ENCODE measurements at places on chromosomes 12 and 14.
A peak's percentile ranks its signal among the peaks of the same experiment; 100 is the strongest.

- no peak for DNase-seq
Observed at GRCh38 chr12:68864604-68865003, 56.6 kb downstream of the MDM2 start.

GRCh38 chr14:35400648-35401421 lies 3.7 kb downstream of the NFKBIA start:
- DNase-seq: no peak

DNA sequence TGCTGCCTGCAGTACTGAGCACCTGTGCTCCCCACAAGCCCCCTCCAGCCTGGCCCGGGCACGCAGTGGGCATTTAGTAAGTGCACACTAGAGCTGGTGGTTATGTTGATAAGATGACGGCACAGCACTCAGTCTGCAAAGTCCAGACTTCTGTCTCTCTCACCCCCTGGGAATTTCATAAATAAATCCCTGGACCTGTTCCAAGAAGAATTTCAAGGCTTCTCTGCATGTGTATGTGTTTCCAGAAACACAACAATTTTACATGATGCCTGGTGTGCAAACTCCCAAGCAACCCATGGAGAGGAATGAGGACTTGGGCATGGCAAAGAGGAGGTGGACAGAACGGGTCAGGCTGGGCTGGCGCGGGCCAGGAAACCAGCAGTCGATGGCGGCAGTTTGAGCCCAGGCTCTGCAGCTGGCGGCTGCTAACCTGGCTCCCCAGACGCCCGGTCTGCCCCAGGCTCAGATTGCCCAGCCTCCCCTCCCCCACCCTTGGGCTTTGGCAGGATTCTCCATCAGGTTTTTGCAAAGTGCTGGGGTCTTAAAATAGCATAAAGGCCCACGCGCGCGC lies 10.4 kb upstream of the ACVR1B start:
- no peak for DNase-seq

- no peak for DNase-seq
Observed at GRCh38 chr14:57797160-57797559, 68.7 kb downstream of the SLC35F4 start.

DNA sequence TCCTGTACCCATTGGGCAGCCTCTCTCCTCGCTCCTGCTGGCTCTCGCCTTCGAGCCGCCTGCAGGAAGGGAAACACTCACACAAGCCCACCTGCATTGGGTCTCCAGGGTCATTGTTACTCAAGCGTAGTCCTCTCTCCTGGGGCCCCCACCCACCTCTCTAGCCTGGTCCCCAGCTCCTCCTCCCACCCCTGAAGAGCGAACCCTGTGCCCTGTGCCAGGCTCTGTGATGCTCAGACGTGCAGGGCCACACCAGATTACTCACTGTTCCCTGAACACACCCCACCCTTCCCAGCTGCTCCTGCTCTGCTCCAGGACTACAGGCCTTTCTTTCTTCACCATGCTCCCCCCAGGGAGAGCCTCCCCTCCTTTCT lies 88.1 kb downstream of the NINJ2 start:
- no peak for DNase-seq

DNA sequence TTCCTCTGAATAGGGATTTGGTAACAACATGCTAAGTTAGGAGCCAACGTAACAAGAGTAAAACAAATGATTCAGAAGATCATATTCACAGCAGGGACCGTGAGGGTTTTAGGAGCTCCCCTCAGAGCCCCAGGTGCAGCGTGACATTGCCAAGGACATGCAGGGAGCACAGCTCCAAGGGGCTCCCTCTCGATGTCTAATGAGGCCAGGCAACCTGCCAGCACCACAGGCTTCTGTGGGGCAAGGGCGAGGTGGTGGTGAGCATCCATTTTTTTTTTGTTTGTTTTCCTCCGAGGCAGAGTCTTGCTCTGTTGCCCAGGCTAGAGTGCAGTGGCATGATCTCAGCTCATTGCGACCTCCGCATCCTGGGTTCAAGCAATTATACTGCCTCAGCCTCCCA lies 95.1 kb upstream of the PTPRB start:
- DNase-seq: peak; percentile 4

GRCh38 chr14:31395572-31396205 lies 24.7 kb downstream of the HEATR5A start:
- no peak for DNase-seq

GRCh38 chr14:94654071-94654861 lies 42.1 kb downstream of the SERPINA3 start:
- DNase-seq: no peak

DNA sequence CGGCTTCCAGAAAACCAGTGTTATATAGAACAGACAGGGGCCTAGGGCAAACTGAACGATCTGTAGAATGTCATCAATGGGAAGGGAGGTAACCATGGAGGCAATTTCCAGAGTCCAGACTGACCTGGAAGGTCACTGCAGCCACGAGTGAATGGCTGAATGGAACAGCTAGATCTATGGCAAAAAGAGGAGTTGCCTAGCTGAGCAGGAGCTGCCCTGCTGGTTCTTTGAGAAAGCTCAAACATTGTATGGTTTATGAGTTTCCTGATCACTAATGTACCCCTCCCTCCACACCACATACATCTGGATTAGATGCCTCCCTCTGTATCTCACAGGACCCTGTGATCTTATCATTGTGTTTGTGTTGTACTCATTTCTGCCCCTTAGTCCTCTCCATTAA lies 1.0 kb upstream of the RERG start:
- DNase-seq: no peak

- no peak for DNase-seq
Observed at GRCh38 chr12:93937812-93938211, 210.6 kb upstream of the PLXNC1 start.

DNA sequence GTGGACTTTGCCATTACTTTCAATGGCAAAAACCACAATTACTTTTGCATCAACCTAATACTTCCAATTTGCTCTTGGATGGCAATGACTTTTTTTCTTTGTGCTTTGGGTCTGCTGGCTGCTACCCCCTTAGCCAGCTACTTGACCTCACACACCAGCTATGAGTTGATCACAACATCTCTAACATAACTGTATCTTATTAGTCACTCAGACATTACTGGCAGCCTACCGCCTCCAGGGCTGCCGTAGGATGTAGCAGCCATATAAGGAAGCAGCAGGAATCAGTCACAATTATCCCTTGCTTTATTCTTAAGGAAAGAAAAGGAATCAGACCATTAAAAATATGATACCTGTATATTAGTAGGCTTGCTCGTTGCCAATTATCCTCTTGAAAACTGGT lies 260.5 kb downstream of the ADAMTS20 start:
- no peak for DNase-seq

DNA sequence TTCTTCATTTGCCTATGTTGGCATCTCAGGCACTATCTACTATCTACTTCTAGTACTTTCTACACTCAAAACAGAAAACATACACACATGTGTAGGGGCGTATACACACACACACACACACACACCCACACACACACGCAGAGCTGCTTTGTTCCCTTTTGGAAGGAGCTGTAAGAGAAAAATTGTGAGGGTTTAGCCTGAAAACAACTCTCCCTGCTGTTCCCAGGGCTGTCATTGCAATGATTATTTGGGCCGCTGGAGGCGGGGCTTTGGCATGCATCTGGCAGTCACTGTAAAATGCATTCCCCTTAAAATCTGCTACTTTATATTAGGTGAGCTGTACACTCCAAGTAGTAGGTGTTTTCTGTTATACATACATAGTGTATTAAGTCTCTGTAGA lies 29.1 kb upstream of the SLC38A2 start:
- DNase-seq: no peak

GRCh38 chr12:128977441-128977840 lies 124.2 kb downstream of the GLT1D1 start:
- no peak for DNase-seq

DNA sequence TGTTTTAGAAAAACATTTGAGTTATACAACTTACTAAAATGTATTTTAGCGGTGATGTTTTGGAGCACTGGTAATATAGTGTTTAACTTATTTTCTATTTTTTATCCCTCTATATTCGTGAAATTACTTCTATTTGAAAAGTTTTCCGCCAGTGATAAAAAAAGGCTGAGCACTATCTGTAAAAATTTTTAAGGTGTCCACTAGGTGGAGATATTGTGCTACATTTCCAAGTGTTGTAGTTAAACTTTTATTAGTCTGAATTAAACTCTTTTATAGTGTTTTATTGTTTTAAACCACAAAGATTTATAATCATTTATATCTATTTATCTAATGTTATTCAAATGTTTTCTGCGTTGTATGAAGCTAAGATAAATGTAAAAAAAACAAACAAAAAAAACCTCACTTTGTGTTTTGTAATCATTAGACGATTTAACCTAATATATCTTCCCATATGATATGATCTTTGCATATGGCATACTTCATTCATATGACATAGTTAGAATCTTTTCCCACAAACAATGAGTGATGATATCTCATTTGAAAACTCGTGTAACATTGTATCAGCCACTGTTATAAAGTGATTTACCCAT lies 11.8 kb downstream of the ALG10B start:
- DNase-seq: no peak

DNA sequence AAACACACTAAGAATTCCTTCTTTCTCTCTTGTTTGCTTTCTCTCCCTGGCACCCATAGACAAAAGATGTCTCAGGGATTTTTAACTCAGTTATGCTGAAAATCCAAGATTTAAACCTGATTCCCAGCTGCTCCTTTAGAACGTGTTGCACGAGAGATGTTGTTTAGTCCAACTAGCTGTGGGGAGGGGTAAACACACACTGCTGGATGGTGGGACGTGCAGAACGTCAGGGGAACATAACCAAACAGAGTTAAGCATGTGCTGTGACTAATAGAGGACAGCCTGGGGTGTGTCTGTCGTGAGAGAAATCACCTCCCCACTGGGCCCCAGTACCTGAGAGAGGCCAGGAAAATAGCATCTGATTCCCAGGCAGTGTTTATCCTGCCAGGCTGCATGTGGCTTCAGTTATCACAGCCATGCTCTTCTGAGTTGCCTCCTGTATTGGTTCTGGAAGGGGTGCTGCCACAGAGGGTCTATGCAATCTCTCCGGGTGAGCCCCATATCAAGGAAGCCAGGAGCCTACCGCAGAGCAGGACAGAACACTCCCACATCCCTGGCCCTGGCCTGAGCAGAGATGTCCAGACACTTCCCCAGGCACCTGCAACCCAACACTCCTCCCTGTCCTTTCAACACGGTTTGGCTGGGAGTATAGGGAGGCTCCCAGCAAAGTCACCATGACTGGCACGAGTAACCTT lies 112.7 kb upstream of the EGLN3 start:
- DNase-seq: no peak

DNA sequence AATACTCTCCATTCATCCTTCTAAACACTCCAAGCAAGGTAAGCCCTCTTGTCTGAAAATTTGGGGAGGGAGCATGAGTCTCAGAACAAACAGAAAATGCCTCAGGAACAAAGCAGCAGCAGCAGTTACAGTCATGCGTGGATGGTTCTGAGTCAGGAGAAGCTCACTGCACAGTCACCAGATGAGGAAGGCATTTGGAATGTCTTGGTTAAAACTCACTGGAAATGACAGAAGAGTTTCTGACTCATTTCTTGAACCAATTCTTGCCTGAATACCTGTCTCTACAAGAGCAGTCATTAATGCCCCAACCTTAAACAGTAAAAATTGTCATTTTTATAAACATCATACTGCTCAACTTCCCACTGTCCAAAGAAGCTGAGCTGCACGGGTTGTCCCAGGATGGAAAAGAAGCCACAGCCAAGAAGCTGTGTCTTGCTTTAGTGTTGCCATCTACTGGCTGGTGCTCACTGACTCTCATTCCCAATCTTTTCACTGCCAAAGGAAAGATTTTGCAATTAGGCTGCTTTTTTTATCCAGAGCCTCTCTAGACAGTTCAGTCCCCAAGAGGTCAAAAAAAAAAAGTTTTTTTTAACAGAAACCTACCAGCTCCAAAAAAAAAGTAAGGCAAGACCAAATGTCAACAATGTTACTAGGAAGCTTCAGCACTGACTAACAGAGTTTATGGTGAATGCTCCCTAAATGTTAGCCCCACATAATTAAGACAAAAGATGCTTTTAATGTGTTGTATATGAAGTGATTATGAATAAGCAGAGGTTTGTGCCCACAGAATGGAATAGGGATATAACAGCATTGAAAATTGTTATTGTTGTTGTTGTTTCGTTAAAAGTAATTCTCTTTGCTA lies 40.4 kb downstream of the KICS2 start:
- DNase-seq: no peak

GRCh38 chr14:42004321-42004720 lies 397.6 kb downstream of the LRFN5 start:
- DNase-seq: no peak

GRCh38 chr14:99546234-99546879 lies 57.6 kb downstream of the CCDC85C start:
- no peak for DNase-seq

DNA sequence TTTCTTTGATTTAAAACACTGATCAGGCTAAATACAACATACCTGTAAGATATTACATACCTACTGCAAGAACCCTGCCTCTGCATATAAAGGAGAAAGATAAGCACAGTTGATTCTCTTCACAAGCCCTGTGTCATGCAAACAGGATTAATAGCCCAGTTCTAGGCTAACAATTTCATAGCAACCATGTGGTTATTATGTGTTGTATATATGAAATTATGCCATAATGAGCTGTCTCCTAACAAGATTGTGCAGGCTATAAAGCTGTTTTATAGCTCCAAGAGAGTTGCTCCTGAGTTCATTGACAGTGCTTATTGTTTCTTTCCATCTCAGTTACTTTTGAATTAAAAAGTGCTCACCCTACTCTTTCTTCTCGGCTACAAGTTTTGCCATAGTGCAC lies 609.3 kb downstream of the DIO2 start:
- no peak for DNase-seq

DNA sequence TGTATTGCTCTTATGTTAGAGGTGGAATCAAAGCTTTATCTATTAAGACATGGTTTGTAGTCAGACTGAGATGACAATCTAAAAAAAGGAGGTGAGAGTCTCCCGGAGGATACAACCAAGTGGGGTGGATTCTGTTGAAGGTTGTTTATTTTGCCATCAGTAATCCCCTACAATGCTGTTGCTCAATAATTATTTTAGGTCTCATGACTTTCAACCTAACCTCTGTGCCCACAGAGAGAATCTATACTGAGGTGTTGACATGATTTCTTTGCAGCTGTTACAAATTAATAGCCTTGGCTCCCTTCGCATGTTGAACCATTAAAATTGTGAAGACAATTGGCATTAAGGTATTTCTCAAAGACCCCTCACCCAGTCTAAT lies 28.7 kb upstream of the FOS start:
- no peak for DNase-seq

DNA sequence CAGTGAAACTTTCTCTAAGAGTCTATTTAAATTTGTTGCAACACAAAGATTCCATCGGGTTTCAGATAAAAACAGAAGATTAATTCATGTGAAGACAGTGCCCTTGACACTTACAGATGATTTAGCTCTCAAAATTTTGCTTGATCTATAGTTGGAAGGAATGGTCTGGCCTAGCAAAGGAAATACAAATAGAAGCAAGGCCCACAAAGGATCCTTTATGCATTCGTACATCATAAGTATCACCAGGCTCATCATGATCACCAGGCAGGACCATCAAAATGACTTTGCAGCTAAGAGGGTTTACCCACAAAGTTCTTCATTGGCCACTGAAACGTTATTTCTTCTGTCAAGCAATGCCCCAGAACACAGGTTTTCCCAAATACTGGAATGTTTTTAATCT lies 24.8 kb downstream of the JKAMP start:
- DNase-seq: no peak

- DNase-seq: no peak
Observed at GRCh38 chr14:22656945-22657731, 13.0 kb upstream of the OR6J1 start.

Data from NCI-H2029 treated with DMSO at 0.1 percent for 48 hours (cell line).